ENCODE measurements at places on chromosomes 1 and 21.
A peak's percentile ranks its signal among the peaks of the same experiment; 100 is the strongest.

DNA sequence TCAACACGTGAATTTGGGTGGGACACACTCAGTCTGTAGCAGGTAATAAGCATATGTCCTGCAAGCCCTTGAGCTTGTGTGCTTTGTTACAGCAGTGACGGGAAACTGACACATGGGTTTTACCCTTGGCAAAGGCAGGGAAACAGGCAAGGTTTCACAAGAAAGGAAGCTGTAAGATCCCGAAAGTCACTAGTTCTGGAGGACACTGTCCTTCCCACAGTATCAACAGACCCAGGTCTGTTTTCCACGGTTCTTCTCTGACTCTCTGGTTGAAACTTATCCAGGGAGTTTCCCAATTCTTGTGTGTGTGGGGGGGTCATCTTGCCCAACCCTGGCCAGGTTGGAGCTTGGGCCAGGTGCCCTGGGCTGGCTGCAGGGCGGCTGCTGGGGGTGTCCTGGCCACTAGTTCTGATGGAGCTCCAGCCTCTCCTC lies 29.3 kb upstream of the ZBTB21 start:
- no peak for DNase-seq

DNA sequence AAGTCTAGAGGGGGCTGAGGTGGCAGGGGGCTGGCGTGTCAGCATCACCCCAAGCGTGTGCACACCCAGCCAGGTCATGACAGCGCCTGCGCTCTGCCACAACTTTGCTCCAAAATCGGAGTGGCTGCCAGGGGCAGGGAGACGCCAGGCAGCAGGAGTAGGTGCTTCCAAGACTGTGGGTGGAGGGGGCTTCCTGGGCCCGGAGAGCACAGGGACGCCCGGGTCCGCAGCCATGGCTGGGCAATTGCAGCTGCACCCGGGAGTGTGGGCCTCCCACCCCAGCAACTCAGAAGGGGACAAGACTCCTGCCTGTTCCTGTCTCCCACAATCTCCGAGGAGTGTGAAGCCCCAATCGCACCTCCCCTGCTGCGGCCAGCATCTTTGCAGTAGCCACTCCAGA lies 53.1 kb upstream of the CYYR1 start:
- no peak for DNase-seq

DNA sequence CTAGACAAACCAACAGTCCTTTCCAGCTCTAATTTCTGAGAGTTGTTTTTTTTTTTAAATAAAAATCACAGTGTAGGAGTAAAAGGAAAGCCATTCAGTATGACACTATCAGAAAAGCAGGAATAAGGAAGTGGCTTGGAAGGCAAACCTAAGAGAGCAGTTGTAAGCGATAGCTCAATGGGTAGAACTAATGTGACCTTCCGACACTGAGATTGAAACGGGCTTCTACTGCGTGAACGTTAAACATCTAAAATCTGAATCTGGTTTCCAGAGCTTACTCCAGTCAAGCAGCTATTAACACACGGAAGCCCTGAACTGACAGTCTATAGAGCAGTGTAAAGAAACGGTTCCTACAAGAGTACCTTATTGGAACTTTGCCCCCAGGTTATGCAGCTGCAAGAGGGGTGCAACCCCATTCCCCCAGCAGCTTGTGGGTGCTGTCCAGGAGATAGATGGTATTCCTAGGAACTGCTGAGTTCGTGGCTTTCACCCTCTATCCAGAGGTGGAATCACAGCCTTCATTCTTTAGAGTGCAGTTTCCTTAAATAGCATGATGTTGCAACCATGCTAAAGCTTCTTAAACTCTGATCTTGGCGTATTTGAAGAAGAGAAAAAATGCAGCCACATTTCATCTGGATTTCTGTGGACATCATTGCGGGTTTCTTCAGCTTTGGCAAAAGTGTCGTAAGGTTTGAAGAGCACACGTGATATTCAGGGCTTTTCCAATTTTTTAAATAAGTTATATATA lies 3.3 kb upstream of the IRF2BP2 start:
- no peak for DNase-seq

GRCh38 chr1:108852221-108852975 lies 4.5 kb downstream of the AKNAD1 start:
- DNase-seq, result no peak

DNA sequence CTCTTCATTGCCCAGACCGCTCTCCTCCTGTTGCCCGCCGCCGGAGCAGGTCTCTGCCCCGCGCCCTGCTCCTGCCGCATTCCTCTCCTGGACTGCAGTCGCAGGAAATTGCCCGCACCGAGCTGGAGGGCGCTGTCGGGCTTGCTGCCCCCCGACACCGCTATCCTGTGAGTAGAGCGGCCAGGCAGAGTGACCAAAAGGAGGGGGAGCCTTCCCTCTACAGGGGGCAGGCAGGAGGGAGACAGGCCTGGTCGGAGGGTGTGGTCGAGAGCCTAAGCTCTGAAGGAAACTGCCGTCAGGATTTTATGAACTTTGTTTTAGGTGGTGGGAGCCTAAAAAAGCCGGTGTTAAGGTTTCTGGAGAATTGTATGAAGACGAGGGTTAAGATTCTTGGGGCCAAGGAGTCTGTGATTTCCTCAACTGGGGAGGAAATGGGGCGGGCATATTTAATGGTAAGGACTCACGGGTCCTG lies 517 bp downstream of the LRIG2 start:
- no peak for DNase-seq

DNA sequence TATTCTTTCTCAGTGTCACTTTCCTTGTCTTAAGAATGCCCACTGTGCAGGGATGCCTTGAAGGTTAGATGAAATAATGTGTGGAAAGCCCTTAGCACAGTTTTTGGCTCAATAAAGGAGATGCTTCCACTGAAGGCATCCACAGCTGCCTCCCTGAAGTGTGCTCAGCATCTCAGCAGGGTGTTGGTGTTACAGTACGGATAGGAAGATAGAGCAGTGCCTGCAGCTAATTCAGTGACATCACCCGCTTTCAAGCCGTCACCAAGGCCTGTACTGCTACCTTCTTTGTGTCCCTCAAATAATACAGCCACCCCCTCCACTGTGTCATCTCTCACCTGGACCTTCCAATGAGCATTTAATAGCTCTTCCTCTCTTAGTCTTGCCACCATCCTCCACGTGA lies 59.0 kb downstream of the NDUFS5 start:
- no peak for DNase-seq

DNA sequence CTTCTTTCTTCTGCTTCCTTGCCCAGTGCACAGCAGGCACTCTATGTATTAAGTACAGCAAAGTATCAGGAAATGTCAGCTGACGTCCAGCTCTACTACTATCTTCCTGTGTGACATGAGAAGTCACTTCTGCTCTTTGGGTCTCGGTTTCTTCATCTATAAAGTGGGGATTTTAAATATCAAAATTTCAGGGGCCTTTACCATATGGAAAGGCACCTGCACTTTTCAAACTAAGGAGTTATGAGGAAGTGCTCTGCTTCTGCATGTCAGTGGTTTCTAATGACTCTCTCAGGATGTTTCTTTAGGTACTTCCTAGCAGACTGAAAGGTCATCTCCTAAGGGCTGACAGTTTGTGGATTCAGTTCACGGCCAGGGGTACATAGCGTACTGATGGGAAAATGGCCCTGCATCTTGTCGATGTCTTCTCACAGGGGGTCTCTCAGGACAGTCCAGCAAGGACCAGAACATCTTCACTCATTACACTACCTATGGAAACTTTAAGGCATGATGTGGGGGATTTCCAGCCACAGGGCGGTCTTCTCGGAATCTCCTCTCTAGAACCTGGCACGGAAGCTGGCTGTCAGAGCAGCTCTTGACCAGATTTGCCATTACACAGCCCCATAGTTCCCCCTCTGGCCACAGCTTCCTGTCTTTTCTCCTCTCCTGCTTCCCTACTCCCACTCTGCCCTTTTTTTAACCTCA lies 42.0 kb upstream of the MTF1 start:
- no peak for DNase-seq

- no peak for DNase-seq
These were observed 5.6 kb downstream of the LPAR3 start for GRCh38 chr1:84887261-84887934.

DNA sequence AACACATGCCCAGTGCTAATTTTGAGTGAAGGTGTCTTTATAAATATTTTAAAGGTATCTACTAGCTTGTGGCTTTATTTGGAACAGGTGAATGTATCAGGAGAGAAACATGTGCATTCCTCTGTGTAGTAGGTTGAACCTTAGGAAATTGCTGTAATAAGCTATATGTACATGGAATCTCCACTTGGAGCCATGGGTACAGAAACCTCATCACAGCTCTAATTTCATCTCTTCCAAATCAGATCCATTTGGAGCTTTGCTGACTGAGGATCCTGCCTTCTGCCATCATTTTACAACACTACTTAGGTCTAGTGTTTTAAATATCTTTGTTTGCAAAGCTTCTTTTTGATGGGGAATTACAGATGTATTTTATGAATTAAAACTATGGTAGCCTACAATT lies 2.1 kb downstream of the KCNK2 start:
- no peak for DNase-seq

- DNase-seq, result no peak
These were observed 176.3 kb upstream of the ZNHIT6 start for GRCh38 chr1:85884372-85885035.

- DNase-seq, result no peak
These were observed 35.4 kb upstream of the FGGY start for GRCh38 chr1:59261537-59261936.

GRCh38 chr21:32806810-32807386 lies 35.3 kb upstream of the PAXBP1 start:
- DNase-seq, result peak; percentile 17

- no peak for DNase-seq
These were observed 31.6 kb downstream of the KRTAP10-1 start for GRCh38 chr21:44508426-44508710.

DNA sequence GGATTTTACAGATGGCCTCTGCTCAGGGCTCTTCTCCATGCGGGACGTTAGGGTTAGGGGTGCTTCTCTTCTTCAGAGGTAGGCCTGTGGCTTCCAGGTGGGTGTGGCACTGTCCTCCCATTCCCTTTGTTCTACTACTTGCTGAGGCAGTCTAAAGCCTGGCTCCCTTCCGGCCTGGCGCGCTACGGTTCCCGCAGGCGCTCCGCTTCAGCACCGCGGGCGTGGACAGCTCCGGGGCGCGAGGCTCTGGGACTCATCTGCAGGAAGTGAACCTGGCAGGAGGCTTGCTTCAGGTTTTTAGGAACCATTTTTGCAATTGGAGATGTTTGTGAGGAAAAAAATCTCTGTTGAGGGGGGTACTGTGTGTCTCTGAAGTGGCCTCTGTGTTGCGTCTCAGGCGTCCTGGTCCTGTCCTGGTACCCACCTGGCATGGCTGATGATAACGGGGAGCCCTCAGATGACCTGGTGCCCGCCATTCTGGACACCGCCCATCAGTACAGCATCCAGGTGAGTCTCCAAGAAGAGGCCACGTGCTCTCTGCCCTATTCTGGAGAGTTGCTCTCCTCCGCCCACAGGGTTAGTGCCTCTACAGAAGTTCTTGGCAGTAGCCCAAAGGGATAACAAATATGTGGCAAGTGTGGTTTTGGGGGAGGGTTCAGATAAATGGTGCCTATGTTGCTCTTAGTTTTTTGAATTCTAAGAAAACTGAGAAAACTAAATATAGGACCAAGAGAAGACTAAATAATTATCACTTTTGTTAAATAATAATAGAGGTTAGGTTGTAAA lies 1.9 kb downstream of the MANEAL start:
- peak; percentile 29 for DNase-seq

GRCh38 chr1:28716336-28716735 lies 20.4 kb upstream of the YTHDF2 start:
- DNase-seq, result no peak

GRCh38 chr21:35014302-35015041 lies 34.6 kb downstream of the RUNX1 start:
- DNase-seq, result no peak

DNA sequence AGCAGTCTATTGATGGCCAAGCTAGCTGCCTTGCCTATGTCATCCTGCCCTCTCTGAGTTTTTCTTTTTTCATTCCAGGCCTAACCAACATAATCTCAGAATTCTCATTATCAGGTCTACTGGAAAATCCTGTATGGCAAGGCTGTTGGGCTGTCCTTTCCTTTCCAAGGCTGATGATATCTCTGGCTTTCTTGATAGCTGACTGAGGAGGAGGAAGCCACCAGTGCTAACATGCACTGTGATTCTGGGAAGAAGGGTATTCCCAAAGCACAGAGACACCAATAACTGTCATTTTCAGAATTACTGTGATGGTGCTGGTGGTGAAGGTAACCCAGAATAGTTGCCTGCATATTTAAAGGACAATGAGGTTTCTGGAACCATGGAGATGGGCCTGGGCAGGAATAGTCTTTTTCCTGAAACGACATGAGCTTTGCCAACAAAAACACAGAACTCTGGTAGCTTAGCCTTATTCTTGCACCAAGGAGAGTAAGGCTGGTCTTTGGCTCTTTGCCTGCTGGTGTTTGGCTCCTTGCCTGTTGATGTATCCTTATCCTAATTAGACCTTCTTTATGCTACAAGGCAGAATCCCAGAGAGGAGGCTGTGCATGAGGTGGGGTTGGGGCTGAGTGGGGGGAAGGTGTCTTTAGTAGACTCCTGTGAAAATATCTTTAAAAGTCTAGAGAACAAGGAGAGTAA lies 157.4 kb downstream of the TNFSF18 start:
- no peak for DNase-seq

DNA sequence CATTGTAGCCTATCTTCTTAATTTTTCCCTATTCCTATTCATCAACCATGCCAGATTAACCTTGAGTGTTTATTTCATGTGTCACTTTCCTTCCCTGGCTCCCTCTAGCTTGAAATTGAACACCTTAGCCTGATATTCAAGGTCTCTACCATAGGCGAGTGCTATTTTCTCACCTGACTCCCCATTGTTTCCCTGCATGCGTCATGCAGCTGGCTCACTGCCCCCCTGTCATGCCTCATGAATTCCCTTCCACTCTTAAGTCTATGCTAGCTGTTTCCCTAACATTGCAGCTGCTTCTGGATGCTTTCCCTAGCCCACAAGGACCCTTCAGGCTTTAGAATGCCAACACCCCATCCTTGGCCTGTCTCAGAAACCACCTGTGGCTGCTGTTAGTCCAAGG lies 56.7 kb upstream of the CD1D start:
- no peak for DNase-seq

DNA sequence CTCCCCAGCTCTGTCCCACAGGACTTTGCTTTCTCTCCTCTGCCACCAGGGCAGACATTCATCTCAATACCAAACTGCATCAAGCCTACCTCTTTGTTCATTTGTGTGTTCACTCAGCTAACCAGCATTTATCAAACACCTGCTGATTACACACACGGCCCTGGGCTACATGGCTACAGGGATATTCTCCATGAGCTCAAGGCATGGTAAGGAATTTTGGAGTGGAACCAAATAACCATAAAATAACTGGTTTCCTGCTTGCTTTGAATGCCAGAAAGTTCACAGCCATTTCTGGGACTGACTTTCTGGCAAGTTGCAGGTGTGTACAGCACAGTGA lies 54.6 kb downstream of the LDLRAD2 start:
- DNase-seq, result no peak

- no peak for DNase-seq
These were observed 41.0 kb downstream of the NPHP4 start for GRCh38 chr1:5950994-5951785.

DNA sequence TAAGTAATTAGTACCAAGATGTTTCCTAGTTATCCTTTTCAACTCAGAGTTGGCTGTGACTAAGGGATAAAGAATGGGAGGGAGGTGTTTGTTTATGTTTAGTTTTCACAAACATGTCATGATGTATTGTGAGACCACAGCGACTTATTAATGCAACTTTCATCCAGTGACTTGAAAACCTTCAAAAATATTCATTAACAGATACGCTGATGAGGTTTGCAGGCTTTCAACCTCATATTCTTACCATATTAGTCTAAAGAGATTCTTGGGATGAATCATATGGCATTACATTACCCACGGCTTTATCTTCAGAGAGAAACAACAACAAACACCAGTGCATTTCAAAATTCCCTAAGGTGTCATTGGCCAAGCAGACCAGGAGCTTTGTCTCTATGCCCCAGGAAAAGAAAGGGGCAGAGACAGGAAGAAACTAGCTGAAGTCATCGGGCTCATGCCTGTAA lies 36.4 kb downstream of the PALMD start:
- no peak for DNase-seq
